Naive B cell (primary cell): ENCODE measurements at places on chromosomes 7 and 10. TPM values are rescaled to one million over a fixed set of nuclear protein-coding genes. Genes with fewer than 3 reads are reported as not detected.

The MSMB gene
- polyA plus RNA-seq: not detected

The ICA1 gene
- 0.13 TPM for polyA plus RNA-seq

The BAMBI gene
- polyA plus RNA-seq: 0.15 TPM

The PRF1 gene
- 1.2 TPM for polyA plus RNA-seq

The OR6V1 gene
- polyA plus RNA-seq: not detected

The CREB5 gene
- not detected for polyA plus RNA-seq

The FAM25C gene
- not detected for polyA plus RNA-seq

The NKX2-3 gene
- not detected for polyA plus RNA-seq

The LRGUK gene
- not detected for polyA plus RNA-seq

The GDF10 gene
- not detected for polyA plus RNA-seq

The COMMD3 gene
- 140 TPM for polyA plus RNA-seq

The KAT6B gene
- 26.3 TPM for polyA plus RNA-seq

The RNLS gene
- polyA plus RNA-seq: 7.3 TPM

The KCNH2 gene
- not detected for polyA plus RNA-seq

The PPP1R17 gene
- not detected for polyA plus RNA-seq

The PCLO gene
- not detected for polyA plus RNA-seq

The LLCFC1 gene
- polyA plus RNA-seq: not detected

The HPSE2 gene
- polyA plus RNA-seq: not detected

The ITGA8 gene
- not detected for polyA plus RNA-seq

The PTPRN2 gene
- polyA plus RNA-seq: 3.5 TPM

The ERV3-1 gene
- 9.0 TPM for polyA plus RNA-seq

The PRSS37 gene
- polyA plus RNA-seq: not detected

The GNGT1 gene
- not detected for polyA plus RNA-seq

The ASCC1 gene
- 52.3 TPM for polyA plus RNA-seq

The ZNF804B gene
- polyA plus RNA-seq: not detected

The ARF5 gene
- polyA plus RNA-seq: 148 TPM

The PNLIPRP2 gene
- not detected for polyA plus RNA-seq

The WIPF3 gene
- not detected for polyA plus RNA-seq

The DNAH11 gene
- polyA plus RNA-seq: 1.1 TPM

The TRPV5 gene
- polyA plus RNA-seq: not detected

The MACROH2A2 gene
- not detected for polyA plus RNA-seq
